ENCODE measurements at places on chromosomes 1 and 21.
A peak's percentile ranks its signal among the peaks of the same experiment; 100 is the strongest.

DNA sequence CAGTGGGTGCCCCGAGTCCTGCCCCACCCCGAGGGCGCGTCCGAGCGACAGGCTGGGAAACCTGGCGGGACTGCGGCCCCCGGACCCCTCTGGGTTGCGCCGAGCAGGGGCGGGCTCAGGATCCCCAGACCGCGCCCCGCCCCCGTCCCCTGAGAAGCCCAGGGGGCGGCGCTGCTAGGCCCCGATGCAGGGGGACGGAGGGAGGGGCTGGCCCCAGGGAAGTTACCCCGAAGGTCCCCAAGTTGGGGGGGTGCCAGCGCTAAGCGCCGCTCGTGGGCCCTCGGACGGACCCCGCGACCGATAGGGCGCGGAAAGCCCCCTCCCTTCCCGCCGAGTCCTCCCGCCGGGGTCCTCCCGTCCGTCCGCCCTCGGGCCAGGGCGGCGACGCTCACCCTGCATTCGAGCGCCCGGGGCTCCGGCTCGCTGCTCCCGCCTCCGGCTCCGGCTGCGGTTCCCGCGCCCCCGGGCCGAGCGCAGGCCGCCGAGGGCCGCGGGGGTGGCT is 414 bp downstream of the GPR153 start:
- no peak for DNase-seq

- DNase-seq = no peak
Measured at GRCh38 chr21:42124826-42125570, 53.9 kb downstream of the UMODL1 start.

DNA sequence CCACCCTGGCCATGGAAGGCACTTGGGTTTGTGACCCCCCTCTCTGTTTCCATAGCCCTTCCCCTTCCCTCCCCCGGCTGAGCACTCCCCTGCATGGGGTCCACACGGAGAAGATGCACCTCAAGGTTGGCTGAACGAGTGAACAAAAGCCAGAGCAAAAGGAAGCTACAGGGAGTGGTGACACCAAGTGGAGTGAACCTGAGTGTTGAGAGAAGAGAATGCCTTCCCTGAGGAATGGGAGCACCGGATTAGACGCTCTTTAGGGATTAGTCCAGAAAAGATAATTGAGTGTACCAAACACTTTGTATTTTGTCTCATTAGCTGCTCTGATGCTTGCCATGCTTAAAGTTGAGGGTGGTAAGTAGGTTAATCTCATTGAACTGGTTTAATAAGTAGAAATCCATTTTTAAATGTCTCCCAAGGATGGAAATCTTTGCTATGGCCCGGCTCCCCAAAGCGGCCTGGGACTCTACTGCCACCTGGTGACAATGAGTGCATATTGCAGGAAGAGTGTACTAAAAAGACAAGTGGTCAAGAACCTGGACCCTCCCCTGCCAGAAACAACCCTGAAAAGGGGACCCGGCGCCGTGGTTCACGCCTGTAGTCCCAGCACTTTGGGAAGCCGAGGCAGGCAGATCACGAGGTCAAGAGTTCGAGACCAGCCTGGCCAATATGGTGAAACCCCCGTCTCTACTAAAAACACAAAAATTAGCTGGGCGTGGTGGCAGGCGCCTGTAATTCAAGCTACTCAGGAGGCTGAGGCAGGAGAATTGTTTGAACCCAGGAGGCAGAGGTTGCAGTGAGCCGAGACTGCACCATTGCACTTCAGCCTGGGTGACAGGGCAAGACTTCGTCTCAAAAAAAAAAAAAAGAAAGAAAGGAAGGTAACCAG is 150.6 kb upstream of the ZC3H12A start:
- no peak for DNase-seq

GRCh38 chr1:27957655-27958054 is 2.1 kb upstream of the XKR8 start:
- DNase-seq = no peak

DNA sequence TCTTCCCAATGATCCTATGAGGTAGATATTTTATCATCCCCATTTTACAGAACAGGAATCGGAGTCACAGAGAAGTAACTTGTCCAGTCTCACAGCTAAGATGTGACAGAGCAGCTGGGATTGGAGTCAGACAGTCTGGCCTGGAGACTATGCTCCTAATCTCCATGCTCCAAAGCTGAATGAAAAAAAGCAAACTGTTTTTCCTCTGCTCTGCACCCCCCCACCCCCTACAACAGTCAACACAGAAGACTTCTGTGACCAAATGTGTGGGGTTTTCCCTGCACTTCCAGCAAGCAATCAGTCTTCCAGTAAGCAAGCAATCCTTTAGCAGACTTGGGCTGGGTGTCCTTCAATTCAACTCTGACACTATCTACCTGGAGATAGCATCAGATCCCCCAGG is 33.2 kb downstream of the KIRREL1 start:
- no peak for DNase-seq

DNA sequence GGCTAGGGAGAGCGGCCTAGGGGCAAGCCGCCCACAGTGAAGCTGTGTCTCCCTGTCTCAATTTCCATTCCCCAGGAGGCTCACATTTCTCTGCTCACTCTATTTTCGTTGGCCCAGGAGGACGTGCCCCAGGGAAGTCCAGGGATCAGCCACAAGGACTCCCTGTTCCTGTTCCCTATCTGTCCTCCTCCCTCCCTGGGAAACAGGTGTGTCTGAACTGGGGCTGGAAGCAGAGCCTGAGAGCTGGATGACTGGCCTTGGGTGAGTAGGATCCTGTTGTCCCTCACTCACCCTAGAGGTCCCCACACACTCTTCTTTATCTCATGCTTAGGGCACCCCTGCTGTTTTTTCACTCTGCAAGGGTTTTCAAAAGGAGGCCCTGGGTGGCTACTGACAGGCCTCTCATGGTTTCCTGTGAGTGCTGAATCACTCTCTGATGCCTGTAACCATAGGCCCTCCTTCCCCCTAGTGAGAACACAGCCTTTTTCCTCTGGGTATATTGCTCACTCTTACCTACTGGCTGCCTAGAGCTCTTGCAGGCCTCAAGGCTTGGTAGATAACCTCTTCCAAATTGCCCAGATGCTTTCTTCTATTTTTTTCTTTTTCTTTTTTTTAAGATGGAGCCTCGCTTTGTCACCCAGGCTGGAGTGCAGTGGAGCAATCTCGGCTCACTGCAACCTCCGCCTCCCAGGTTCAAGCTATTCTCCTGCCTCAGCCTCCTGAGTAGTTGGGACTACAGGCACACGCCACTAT is 3.3 kb upstream of the UTP11 start:
- no peak for DNase-seq

DNA sequence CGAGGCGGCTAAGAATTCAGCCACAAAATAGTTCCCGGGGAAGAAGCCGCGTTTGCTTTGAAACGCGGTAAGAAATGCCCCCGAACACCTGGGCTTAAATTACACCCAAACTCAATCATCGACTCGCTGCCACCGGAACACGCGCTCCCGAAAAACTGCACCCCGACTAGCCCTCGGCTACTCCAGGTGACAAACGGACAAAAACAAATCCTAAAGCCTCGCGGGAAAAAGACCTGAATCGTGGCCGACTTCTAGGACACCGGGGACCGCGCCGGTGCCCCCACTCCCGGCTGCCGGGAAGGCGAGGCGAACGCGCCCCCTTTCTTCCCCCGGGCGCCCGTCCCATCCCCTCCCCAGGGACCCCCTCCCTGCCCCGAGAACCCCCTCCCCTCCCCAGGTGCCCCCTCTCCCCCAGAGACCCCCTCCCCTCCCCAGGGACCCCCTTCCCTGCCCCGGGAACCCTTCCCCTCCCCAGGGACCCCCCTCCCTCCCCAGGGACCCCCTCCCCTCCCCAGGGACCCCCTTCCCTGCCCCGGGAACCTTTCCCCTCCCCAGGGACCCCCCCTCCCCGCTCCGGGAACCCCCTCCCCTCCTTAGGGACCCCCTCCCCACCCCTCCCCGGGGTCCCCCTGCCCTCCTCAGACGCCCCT is 628 bp downstream of the C1orf159 start:
- DNase-seq = no peak

GRCh38 chr1:222877854-222878253 is 63.0 kb downstream of the DISP1 start:
- DNase-seq = no peak

DNA sequence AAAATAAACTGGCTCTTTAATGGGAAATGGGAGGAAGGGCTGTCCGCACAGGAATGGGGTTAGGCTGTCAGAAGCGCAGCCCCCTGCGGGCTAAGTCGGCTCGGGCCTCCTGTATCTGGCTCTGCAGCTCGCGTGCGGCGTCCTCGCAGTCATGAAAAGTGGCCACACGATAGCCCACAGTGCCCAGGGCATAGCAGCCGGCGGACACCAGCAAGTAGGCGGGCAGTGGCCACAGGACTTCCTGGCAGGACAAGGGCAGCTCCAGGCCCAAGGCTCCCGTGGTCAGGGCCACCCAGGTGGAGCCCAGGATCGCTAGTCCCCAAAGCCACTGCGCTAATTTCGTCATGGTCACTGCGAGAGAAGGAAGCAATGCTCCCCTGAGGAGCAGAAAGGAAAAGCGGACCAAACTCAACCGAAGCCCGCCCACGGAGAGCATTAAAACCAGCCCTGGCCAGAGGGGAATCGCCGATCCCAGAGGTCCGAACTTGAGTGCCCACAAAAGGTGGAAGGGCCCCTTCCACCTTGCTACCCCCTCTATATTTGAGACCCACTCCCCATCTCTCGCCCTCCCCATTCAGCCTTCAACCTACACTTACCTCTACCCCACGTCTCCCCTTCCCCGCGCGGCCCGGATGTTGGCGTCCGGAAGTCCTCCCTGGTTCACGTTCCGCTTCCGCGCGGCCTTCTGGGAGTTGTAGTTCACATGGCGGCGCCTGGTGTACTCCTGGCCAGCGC is at the start of gene DPM3:
Gene DPM3 (minus strand): TSS at position 637 of the 735 bp plus-strand sequence. CDS start 291 bp downstream, at position 346.
- peak; percentile 91 for DNase-seq

DNA sequence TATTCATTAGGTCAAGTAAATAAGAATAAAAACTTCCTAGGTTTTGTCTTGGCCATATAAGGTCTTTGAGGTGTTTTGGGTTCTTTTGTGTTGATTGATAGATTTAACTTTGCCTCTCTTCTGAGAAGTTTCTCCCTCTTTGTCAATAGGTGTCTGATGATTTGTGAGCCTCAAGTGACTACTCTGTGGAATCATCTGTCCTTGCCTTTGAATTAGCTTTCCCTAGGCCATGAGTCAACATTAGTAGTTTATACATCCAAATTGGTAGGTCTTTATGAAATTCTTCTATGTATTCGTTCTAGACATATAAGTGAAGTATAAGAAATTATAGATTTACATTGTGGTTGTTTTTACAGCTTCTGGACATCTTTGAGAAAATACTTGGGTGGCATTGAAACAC is 864.4 kb downstream of the USP25 start:
- no peak for DNase-seq

- DNase-seq = no peak
Measured at GRCh38 chr1:215282557-215282956, 200.0 kb downstream of the KCNK2 start.

DNA sequence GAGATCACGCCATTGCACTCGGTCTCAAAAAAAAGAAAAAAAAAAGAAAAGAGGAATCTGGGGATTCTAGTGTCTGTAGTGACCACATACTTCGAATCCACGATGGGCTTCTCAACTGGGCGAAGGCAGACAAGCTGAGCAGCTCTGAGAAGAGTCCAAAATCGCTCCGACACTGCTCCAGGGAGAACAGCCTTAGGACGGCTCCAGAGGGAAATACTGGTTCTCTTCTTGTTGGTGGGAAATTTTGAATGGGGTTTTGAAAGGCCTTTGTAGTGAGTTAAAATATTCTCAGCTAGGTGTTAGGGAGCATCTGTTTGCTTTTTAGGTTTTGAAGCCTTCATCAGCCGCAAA is 18.3 kb upstream of the HJV start:
- no peak for DNase-seq

DNA sequence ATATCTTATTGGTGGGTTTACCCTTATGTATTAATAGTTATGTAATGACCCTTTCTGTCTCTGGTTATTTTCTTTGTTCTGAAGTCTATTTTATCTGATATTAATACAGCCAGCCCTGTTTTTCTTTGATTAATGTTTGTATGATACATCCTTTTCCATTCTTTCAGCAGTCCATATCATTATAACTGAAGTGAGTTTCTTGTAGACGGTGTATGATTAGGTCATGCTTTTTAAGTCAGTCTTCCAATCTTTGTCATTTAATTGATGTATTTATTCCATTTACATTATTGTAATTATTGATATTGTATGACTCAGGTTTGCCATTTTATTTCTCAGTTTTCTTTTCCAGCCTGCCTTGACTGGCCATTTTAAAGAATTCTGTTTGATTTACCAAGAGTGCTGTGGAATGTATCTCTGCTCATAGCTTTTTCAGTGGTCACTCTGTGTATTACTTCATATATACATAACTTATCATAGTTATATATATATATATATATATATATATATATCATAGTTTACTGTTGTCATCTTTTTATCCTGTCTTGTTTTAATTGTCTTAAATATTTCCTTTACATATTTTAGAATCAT is 10.5 kb downstream of the RAB4A start:
- no peak for DNase-seq

DNA sequence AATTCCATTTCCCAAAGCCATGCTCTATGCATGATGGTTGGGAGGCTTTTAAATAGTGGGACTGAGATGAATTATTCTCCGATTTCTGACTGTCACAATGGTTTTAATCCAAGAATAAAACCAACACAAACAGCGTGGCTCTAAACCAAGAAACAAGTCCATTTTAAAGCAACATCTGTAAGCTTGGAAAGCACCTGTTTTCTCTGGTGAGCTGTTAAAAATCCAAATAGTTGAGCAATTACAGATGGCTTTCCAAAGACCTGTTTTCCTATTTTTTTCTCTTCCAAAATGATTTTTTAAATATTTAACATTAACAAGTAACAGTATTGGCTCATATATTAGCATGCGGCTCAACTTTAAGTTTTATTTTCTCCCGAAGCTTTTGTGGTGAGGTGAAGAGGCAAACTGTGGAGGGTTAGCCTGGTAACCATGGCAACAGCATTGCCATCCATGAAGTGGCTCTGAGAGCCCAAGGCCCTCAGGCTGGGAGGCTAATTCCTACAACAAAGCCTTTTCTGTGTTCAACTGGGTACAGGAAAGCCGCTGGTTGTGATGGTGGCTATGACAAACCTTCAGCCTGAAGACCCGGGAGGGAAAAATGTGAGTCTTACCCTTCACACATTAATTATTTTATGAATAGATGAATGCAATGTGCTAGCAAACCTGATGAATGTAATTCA is 56.7 kb upstream of the B3GALT5 start:
- no peak for DNase-seq

DNA sequence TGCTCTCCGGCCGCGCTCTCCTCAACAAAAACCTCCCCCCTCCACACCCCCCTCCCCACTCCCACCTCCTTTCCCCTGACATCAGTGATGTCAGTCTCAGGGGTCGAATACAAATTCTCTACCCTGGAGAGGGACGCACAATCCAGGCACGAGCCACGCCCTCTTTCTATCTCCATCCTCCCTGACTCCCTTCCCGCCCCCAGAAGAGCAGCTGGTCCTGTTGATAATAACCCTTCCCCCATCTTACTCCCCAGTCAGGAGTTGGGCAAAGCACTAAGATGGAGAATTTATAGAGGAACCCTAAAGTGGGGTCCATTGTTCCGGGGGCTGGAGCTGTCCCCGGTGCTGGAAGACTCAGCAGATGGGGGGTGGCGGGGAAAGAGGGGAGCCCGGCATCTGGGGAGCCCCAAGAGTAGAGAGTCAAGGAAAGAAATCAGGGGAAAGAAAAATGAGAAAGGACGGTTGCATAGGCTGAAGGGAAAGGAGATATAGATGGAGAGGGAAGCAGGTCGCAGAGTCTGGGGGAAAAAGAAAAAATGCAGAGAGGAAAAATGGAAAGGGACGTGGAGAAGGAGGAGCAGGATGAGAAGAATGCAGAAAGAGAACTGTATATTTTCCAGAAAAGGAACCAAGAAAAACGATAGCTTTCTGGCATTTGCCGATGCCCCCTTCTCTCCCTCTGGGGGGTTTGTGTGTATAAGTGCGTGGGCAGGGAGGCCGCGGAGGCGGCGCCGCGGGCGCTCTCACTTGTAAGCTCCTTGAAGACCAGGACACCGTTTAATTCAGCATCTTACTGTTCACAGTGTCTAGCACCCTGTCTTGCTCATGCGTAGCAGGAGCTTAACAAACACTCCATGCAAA is at the start of gene CELF3:
Gene CELF3 (minus strand): TSS at position 33 of the 861 bp plus-strand sequence. CDS start 783 bp downstream, outside the sequence.
- peak; percentile 71 for DNase-seq

All from anterior cingulate cortex (tissue), 58 donors.